ENCODE measurements at places on chromosomes 3 and 15.
A peak's percentile ranks its signal among the peaks of the same experiment; 100 is the strongest.

DNA sequence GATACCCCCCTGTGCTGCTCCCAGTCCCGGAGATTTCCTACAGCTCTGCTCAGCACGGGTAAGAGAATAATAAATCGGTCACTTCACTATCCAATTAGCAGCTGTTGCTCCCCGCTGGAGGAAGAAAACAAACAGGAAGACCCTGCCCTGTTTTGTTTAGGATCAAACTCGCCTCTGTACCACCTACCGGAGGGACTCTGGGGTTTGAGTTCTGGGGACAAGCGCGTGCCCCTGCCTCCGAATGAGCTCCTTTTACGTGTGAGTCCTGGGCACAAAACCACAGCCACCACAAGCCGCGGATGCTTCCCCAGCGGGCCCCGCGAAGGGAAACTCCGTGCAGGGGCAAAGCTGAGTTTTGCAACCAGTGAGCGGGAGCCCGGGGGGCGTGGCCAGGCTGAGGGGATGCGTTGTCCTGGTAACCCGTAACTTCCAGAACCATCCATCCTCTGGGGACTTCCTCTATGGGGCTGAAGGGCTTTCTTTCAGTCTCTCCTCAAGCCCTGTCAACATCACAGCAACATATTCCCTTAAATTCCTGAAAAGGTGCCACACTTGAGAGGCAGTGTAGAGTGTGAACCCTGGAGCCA, 315.7 kb upstream of the PROK2 start:
- peak; percentile 30 for DNase-seq

GRCh38 chr3:119653876-119654275, 6.5 kb downstream of the POPDC2 start:
- no peak for DNase-seq

GRCh38 chr15:45205192-45205591, 17.4 kb upstream of the SHF start:
- no peak for DNase-seq

DNA sequence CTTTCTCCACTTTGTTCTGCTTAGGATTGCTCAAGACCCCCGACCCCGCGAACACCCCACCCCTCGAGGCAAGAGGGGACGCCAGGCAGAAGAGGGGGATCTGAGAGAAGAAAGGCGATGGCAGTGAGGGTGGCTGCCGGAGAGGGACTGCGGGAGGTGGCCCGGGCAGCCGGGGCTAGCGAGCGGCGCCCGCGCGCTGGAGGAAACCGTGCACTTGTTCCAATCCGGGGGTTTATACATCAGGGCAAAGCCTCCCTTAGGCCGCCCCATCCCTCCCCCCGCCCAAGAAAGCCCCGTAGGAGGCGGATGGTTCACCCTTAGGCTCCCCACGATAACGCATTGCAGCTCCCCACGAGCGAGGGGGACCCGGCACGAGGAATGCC, 475 bp downstream of the ERC2 start:
- DNase-seq: no peak

GRCh38 chr15:69951898-69952555, 145.7 kb downstream of the TLE3 start:
- DNase-seq: no peak

GRCh38 chr3:56052188-56052587, 416.1 kb downstream of the ERC2 start:
- no peak for DNase-seq

DNA sequence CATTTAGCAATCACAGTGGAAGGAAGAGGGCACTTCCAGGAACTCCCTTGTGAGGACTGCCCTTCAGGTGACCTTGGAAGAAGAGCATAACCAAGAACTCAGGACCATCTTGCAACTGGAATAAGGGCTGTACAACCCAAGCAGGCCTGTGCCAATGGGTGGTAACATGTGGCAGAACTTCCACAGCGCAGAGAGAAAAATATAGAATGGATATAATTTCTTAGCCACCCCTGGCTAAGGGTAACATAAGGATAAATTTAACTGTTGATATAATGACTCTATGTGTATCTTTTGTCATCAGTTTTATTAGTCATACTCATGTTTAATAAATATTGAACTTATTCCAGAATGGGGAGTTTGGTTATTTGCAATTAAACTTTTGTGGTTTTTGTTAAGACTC, 13.4 kb upstream of the MFSD1 start:
- no peak for DNase-seq

DNA sequence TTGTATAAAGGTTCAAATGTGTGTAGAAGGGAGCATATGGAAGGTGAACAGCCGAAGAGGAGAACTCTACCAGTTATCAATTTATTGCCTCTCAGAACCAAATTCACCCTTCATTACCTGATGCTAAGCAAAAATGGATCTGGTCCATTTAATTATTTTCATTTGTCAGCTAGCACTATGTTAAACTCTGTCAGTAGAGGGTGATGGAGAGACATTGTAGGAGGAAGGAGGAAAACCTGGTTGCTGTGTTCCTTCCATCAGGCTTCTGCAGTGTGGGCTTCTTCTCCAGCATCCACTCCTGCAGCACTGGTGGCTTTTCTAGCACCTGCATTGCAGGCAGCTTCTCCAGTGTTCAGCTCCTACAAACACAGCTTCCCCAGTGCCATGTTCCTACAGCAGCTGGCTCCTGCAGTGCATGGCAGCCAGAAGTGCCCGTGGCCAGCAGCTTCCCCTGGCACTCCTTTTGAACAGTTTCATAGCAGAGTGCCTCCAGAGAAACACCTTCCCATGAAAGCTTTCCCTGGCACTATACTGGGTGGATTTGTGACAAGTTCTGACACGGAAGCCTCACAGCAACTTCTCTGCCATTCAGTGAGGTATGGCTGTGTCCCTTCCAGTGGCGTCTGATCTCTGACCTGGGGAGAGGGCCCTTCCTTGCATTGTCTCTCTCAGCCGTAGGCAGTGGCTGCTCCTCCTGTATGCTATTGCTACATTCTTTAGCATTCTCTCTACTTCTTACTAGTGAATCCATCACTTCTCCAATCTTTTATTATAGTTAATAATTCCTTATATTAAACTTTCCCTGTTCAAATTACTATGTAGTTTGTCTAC, 14.6 kb upstream of the IL17RD start:
- DNase-seq: no peak

DNA sequence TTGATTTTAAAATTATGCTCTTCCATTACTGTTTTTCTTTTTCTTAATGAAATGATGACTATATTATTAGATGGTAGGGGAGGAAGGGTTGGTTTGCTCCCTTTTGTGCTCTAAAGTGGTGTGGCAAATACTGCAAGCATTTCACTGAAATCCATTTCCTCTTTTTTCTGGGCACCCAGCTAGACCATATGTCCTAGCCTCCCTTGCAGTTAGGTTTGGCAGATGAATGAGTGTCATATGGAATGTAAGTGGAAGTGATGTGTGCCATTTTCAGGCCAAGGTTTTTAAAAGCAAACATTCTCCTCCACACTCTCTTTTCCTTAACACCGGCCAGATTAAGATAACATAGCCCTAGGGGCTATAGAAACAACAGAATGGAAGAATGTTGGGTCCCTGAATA, 363.0 kb downstream of the FGF12 start:
- no peak for DNase-seq

DNA sequence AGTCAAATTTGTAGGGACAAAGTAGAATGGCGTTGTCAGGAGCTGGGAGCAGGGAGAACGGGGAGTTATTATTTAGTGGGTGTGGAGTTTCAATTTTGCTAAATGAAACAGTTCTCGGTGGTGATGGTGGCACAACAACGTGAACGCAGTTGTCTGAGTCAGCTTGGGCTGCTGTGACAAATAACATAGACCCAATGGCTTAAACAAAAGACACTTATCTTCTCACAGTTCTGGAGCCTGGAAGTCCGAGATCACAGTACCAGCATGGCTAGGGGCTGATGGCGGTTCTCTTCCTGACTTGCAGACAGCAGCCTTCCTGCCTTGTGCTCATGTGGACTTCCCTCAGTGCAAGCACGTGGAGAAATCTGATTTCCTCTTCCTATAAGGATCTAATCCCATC, 90.2 kb downstream of the CHSY1 start:
- DNase-seq: no peak

DNA sequence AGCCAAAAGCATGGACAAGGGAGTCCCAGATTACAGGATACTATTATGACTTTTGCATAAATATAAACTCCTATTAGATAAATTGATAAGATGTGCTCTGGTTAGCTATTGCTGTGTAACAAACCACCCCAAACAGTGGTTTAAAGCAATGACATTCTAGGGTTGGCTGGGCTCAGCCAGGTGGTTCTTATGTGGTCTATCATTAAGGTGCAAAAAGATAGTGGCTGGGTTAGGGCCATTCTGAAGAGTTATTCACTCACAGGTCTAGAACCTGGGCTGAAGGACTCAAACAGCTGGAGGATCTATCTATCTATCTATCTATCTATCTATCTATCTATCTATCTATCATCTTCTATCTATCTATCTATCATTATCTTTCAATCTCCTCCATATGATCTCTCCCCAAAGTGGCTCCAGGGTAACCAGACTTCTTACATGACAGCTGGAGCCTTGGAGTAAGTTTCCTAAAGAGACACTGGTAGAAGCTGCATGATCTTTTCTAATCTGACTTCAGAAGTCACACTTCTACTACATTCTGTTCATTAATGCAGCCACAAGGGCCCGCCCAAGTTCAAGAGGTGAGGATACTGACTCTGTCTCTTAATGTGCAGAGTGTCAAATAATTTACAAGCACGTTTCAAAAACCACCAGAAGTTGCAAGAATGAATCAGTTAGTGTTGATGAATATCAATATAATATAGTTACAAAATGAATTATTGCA, 74.9 kb upstream of the XCR1 start:
- DNase-seq: no peak

- DNase-seq: no peak
Observed at GRCh38 chr3:127458696-127459604, 131.6 kb downstream of the TPRA1 start.

- DNase-seq: no peak
Observed at GRCh38 chr3:176359211-176359610, 838.1 kb downstream of the TBL1XR1 start.

DNA sequence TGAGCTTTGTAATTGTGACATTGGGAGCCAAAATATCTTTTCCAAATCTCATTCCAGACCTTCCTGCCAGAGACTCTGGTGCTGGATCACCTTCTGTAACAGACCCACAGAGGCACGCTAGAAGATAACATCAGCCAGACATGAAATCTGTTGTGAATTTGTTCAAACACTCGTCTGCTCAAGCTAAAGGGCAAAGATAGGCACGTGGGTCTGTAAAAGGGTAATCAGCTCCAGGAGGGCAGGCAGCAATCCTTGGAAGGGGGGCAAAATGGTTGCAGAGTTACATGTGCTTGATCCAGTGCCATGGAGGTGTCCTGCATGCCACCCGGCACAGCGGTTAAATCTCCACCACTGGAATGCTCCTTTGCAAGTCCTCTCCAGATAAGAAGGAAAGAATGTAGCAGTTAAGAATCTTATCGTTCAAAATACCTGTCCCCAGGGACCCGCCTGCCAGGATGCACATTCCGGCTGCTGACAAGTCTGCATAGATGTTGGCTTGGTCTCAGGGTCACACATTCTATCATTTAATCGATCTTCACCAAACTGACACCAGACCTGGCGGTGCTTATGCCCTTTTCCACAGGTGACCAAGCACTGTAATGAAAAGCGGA, 74.8 kb downstream of the ADAMTS9 start:
- no peak for DNase-seq

- DNase-seq: peak; percentile 1
Observed at GRCh38 chr15:83559310-83559966, 94.5 kb upstream of the ADAMTSL3 start.

DNA sequence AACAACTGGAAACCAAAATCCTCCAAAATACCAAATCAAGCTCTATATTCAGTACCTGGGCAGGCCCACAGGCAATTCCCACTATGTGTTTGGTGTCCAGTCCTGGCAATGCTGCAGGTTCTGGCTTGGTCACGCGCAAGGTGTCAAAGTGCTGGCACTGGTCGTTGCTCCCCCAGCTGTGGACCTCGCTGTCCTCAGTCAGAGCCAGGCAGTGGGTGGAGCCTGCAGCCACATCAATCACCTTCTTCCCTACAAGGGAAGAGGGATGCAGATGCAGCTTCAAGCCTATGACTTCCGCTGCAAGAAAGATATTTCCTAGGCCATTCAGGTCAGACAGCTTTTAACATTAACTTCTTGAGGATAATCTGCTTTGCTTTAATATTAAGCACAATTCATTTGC, 61.3 kb downstream of the HERC2 start:
- no peak for DNase-seq

- no peak for DNase-seq
Observed at GRCh38 chr15:40081691-40082194, 26.9 kb downstream of the BMF start.

DNA sequence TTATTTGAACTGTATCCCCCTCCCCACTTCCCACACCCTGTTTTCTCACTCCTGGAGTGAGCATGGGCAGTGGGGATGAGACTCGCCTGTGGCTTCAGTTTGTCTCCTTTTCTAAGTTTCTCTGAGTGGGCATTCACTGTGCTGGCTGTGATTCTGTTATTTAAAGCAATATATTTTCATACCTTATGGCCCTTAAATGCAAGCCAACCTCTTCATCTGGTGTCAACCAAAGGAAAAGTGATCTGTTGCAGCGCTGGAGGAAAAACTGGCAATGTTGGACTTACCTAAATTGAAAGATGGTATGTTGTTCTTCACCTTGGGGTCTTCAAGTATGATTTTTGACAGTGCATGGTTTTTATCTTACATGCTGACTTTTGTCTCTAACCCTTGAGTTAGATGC, 56.1 kb downstream of the RBM6 start:
- DNase-seq: no peak

- DNase-seq: no peak
Observed at GRCh38 chr3:178169421-178169820, 366.8 kb upstream of the KCNMB2 start.

Data from NCI-H187 (cell line).